ENCODE measurements at places on chromosomes 5 and 9.

DNA sequence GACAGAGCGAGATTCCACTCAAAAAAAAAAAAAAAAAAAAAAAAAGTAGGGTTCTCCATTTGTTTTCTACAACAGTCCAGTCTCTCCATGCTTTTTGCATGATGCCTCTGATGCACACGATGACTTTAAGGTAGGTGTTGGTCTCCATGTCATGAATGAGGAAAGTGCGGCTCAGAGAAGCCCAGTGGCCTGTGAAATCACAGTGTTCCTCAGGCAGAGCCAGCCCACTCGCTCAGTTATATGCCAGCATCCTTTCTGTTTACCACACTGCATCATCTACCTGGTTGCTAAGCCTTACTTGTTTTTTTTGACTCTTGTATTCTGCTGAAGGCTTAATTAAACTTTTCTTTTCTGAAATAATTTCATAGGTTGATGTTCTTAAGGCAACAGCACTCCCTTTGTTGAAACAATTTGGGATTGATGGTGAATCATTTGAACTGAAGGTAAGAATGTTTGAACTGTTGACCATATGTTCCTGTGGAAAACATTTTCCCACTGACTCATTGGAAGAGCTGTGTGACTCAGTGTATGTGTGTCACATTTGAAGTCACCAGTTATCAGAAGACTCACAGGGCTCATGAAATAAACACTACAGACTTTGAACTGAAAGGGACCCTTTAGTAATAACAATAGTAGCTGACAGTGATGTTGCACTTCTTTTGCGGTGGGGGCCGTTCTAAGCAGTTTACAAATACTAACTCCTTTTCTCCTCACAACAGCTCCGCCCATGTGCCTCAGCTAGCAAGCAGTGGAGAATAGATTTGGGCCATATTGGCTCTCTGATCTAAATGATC, 40.2 kb downstream of the RCL1 start:
- no peak for DNase-seq

DNA sequence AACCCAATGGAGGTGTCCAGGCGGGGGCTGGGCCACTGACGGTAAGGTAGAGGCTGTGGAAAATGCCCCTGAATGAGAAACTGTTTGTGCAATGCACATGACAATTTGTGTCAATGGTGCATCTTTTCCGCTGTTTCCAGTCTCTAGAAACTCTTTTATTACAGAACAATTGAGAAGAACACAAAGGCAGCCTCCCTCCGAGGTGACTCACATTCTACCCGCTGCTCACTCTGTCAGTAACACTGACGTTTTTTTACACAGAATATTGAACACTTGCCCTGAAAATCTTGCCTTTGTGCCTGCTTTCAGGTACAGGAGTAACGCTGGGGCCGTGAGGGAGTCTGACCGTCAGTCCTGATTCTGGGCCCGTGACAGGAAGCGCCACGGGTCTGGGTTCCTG, 11.7 kb upstream of the TENT4A start:
- no peak for DNase-seq

GRCh38 chr9:131271506-131271931, 4.8 kb downstream of the FAM78A start:
- peak; percentile 33 for DNase-seq

DNA sequence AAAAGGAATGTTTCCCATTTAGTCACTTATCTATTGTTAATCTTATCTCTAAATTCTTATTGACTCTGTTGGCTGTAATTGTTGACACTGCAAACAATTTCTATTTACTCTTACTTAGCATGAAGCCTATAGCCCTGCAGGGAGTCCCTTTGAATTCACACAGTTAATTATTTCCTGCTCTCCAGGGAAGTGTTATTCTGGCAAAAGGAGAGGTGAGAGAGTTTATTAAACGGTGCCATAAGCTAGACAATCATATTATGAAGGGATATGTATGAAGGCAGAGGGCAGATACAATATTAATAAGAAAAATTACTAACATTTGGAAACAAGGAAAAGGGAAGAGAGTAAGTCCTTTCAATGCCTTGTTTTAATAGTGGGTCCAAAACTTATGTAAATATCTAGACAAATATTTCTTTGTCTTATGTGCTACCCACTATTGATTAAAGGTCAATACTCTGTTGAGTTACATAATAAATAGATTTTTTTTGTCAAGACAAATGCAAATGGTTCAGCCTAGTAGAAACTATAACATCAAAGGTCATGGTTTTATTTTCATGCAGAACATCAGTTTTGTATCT, 107.1 kb downstream of the CDH18 start:
- DNase-seq: no peak

- peak; percentile 13 for DNase-seq
Observed at GRCh38 chr9:96644137-96644536, 11.0 kb downstream of the PRXL2C start.

GRCh38 chr9:3434594-3434993, 91.2 kb downstream of the RFX3 start:
- no peak for DNase-seq

- DNase-seq: peak; percentile 9
Observed at GRCh38 chr5:164532235-164532900, 1026.9 kb downstream of the MAT2B start.

GRCh38 chr9:20217596-20217995, 404.7 kb downstream of the MLLT3 start:
- DNase-seq: no peak

GRCh38 chr9:35738186-35738585, 5.7 kb downstream of the CREB3 start:
- peak; percentile 36 for DNase-seq

DNA sequence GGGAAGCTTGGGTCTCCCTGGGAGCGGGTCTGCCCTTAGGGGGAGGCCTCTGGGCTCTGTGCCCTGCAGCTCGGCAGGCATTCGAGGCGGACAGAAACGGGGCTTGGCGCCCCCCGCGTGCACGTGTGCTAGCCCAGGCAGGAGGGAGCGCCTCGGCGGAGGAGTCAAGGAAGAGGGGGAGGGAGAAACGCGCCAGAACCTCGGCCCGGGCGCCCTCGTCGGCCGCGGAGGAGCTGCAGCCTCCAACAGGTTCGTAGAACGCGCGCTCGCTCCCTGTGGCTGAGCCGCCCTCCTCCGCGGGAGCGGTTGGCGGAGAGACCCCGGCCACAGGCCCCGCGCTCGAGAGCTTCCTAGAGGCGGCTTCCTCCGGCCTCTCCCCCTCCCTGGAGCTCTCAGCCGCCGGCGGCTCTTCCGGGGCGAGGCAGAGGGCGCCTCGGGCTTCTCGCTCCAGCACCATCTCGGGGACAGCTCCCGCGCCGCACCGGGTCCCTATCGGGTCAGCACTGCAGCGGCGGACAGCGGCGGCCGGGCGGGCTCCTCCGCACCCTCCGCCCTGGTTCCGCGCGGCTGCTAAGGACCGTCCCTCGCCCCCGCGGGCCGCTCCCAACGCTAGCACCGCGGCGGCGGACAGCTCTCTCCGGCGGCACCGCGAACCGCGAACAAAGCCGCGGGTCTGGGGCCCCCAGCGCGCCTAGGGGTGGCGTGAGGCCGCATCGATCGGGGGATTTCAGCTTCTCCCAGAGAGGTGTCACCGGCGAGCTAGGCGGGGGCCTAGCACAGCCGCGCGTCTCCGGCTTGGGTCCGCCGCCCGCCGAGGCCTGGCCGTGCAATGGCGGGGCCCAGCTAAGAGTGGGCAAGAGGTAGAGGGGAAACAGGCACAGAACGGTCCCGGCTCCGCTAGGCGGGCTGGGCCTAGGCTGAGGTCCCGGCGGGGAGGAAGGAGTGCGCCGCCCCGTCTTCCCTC, 74.6 kb upstream of the CPLX2 start:
- peak; percentile 43 for DNase-seq

DNA sequence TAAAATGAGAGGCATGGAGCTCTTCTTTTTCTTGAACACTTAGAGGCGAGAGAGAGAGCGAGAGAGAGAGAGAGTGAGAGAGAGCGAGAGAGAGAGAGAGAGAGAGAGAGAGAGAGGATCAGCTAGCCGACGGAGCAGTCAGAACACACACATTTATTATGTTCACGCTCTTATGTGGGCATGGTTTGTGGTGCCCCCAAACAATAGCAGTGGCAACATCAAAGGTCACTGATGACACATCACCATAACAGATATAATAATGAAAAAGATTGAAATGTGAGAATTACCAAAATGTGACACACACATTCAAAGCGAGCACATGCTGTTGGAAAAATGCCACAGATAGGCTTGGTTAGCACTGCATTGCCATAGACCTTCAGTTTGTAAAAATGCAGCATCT, 116.1 kb downstream of the KDM4C start:
- DNase-seq: no peak

- DNase-seq: no peak
Observed at GRCh38 chr9:132894862-132895835, 16.5 kb downstream of the SPACA9 start.

DNA sequence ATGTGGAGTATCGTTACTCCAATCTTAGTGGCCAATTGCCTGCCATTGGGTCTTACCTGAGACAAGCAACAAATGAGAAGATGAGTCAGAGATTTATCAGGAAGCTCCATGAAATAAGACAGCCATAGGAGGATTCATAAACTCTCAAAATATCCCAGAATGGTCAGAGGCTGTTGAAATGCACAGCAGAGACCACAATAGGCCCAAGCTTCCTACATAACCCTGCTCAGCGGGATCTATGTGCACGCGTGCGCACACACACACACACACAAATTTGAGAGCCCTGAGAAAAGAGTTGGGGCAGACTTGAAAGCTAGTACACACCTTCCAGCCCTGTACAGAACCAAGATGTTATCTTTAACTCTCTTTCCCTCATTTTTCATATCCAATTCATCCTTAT, 9.8 kb downstream of the UIMC1 start:
- DNase-seq: no peak

DNA sequence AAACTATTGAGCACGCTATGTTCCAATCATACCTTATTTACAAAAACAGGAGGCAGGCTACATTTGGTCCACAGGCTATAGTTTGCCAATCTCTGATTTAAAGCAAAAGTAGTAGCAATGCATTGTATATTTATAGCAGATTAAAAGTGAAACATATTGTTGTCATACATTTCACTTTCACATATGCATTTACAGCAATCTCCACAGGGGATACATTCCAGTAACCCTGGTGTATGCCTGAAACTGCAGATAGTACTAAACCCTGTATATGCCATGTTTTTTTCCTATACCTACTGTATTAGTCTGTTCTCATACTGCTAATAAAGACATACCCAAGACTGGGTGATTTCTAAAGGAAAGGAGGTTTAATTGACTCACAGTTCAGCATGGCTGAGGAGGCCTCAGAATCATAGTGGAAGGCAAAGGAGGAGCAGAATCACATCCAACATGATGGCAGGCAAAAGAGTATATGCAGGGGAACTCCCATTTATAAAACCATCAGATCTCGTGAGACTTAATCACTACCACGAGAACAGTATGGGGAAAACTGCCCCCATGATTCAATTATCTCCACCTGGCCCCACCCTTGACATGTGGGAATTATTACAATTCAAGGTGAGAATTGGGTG, 5.9 kb upstream of the CSF1R start:
- no peak for DNase-seq

DNA sequence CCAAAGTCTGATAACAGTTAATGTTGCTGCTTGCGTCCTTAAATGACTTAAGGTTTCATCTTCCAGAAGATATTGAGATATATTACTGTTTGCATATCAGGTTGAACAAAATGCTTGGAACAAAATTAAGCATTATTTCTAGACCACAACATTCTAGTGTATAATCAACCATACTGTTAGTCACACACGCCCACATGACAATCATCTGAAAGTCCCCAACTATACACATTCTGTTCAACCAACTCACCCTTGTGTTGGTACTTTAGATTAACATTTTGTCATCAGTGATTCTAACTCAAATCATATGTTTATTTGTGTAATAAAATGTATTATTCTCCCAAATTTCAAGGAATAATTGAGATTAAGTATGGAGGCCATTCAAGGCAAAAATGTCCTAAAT, 47.3 kb downstream of the LURAP1L start:
- DNase-seq: no peak

DNA sequence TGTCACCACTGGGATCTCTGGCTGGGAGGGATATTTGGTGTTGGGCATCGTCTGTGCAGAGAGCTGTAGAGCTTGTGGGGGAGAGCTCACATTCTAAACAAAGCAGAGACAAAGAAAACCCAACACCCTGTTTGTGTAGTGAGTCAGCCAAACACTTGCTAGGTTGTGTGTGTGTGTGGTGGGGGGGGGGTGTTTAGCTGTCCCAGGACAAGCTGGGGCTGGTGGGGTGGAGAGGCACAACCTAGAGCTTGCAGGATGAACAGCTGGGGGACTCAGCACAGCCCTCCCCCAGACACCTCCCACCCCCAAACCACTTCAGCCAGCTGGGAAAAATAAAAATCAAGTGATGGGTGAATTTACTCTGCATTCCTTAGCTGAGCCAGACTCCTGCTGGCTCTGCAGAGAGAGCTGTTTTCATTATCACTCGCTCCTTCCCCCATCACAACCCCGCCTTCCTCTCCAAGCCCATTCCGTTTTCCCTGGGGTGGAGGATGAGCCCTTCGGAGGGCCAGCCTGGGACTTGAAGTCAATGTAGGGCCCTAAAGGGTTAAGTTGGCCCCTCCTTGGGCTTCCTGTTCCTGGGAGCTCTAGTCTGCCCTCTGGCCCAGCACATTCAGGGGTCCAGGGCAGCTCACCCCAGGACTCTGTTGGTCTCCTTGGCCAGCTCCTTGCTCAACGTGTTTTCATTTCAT, 2.6 kb downstream of the OLFML2A start:
- DNase-seq: peak; percentile 24

- DNase-seq: peak; percentile 74
Observed at GRCh38 chr9:85377731-85378289, 363.9 kb downstream of the AGTPBP1 start.

GRCh38 chr9:81737871-81738507, 48.6 kb upstream of the TLE1 start:
- DNase-seq: no peak

- no peak for DNase-seq
Observed at GRCh38 chr5:154466671-154467070, 11.4 kb downstream of the HAND1 start.

DNA sequence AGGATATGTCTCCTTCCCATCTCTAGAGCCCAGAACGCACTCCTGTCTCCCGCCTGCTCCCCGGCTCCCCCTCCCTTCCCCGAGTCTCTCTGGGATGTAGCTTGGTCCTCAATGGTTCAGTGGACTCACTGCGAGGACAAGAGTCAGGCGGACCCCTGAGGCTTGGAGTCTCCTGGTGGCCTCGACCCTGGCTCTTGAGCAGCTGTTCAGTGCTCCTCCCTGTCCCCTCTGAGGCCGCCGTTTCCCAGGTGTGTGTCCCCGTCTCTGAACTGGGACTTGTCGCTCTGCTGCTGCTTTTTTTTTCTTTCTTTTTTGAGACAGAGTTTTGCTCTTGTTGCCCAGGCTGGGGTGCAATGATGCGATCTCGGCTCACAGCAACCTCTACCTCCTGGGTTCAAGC, 44.8 kb upstream of the IER5L start:
- DNase-seq: no peak

GRCh38 chr5:372996-373709, 51.6 kb downstream of the AHRR start:
- peak; percentile 63 for DNase-seq

All from NCI-H524 (cell line).